ENCODE measurements at places on chromosomes 2 and 18. TPM values are rescaled to one million over a fixed set of nuclear protein-coding genes. Genes with fewer than 3 reads are reported as not detected.

The HK2 gene
- 9.2 TPM for total RNA-seq

- H3K27me3 ChIP-seq, result no peaks in the 10 kb centered on the region
- no peak for DNase-seq
- no peak overlapping the region for H3K4me3 ChIP-seq
- peaks cover 9% of the 10 kb centered on the region for H3K4me1 ChIP-seq
- no peaks in the 10 kb centered on the region for H3K36me3 ChIP-seq
Observed at GRCh38 chr2:205765151-205765550, 82.8 kb downstream of the NRP2 start.

DNA sequence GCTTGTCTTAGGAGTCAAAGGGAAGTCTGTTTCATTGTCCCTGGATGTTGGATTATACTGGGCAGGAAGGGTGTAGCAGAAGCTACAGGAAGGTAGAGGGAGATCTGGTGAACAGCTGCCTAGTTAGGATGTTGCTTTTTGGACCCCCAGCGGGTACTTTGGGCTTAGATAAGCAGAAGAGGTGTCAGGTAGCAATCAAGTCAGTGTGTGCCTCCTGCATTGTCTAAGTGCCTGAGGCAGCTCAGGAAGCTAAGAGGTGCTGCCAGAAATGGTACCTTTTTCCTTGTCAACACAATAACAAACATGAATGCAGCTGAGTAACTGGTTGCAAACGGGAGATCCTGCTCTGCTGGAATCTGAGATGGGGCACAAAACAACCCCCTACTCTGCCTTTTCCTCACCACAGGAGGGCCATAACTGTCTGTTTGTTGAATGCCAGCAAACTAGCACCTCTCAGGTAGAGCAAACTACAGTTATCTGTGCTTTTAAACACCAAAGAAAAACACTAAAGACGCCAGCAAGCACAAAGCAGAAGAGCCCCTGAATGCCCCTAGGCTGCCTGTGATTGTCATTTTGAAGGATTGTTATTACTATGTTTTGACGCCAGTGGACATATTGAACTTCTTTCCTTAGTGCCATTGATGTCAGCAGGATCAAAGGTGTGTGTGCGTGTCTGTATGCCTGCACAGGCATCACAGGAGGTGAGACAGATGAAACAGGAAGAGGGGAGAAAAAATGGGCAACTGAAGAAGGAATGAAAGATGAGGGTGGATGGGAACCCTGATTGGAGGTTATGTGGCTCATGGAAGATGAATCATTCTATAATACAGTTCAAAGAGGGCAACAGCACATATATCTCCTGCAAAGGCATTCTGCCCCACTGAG is 151.4 kb downstream of the ETAA1 start:
- H3K4me3 ChIP-seq, result no peak overlapping the region
- DNase-seq, result no peak
- no peaks in the 10 kb centered on the region for H3K4me1 ChIP-seq
- H3K27ac ChIP-seq, result no peak overlapping the region

DNA sequence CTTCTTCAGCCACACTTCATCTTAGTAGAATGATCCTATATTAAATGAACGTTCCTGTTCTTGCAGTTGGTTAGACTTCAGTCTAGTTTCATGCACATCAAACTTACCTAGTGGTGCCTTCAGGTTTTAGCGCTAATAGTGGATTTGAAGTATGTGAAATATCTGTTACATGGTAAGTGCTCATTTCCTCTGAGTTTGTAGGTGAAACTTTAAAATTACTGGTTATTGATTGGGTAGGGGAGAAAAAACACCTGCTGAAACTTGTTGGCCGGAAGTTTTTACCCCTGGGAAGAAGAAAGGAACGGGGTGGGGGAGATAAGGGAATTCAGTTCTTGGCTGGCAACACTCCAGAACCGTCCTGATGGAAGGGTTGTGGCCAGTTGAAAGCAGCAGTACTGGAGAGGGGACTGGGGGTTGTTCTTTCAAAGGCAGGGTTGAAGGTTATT is 112.8 kb downstream of the SPTBN1 start:
- H3K4me1 ChIP-seq, result peaks cover 95% of the 10 kb centered on the region
- H3K27me3 ChIP-seq, result no peaks in the 10 kb centered on the region
- peak overlapping the region; percentile 97 for H3K27ac ChIP-seq
- no peak overlapping the region for H3K4me3 ChIP-seq
- peak; percentile 55 for DNase-seq

GRCh38 chr2:216485745-216486144 is 12.9 kb upstream of the RPL37A start:
- H3K4me3 ChIP-seq, result no peak overlapping the region
- peak overlapping the region; percentile 40 for H3K27ac ChIP-seq
- H3K4me1 ChIP-seq, result no peaks in the 10 kb centered on the region
- no peak for DNase-seq
- H3K27me3 ChIP-seq, result no peaks in the 10 kb centered on the region

DNA sequence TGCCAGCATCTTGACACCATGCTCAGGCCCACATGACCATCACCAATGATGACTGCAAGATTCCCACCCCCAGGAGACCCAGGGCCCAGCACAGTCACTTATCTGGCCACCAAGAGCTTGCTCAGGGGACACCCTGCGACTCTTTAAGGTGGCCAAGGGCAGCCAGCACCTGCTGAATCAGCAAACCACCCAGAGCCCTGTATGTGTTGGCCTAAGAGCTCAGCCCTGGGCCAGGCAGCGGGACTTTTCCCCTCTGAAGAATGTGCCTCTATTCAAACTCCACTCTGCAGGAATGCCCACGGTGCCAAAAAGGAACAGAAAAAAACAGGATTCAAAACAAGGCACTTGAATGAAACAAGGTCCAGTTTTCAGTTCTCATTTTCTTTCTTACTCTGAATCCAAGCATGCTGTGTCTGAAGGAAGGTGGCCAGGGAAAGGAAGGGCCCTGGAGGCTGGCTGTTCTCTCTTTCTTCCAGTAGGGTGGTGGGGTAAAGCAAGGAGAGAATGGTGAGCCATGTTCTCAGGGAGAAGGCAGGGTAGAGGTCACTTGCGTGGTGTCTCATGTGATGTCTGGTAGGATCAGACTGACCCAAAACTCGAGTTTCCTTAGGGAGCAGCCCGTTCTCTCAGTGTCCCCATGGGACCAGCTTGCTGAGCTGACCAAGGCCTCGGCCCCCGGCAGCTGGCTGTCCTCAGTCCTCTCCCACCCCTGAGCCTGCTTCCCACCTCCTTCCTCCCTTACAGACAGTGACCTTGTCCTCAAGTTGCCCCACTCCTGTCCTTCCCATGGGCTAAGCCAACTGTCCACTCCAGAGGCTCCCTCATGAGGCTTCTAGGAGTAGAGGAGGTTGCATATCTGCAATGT is 150.0 kb downstream of the RNF152 start:
- DNase-seq, result peak; percentile 48
- no peak overlapping the region for H3K4me3 ChIP-seq
- H3K4me1 ChIP-seq, result peaks cover 10% of the 10 kb centered on the region
- H3K27ac ChIP-seq, result no peak overlapping the region

GRCh38 chr2:52794581-52794980 is 973.0 kb upstream of the CHAC2 start:
- H3K27me3 ChIP-seq, result no peaks in the 10 kb centered on the region
- DNase-seq, result no peak
- no peaks in the 10 kb centered on the region for H3K4me1 ChIP-seq

DNA sequence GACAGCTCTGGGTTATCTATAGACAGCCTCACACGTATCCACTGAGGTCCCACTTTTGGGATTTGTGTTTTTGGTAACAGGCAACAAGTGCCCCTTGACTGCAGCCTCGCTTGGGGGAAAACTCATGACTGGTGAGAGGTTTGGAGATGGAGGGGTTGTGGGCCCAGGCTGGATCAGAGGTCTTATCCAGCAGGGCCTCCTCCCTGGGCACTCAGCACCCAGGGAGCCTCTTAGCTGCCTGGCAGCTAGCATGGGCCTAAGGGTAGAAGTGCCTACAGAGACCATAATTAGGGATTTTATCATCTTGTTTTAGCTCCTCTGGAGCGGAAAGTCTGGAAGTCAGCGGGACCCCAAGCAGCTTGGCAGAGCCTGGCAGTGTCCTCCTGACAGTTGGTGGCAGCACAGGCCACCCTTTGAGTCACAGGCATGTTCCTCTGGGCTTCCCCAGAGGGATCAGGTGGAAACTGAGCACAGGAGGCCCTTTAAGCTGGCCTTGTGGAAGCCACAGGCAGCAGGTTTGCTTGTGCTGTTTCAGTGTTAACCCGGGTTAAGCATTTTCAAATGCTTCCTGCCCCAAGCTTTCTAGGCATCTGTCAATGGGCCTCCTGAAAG is 143.1 kb downstream of the KCTD1 start:
- H3K27me3 ChIP-seq, result no peaks in the 10 kb centered on the region
- H3K4me1 ChIP-seq, result no peaks in the 10 kb centered on the region
- H3K27ac ChIP-seq, result no peak overlapping the region

GRCh38 chr2:18092760-18093159 is 214.3 kb downstream of the KCNS3 start:
- no peaks in the 10 kb centered on the region for H3K27me3 ChIP-seq
- no peak for DNase-seq

GRCh38 chr18:12281861-12282260 is 26.2 kb upstream of the TUBB6 start:
- no peaks in the 10 kb centered on the region for H3K4me1 ChIP-seq
- no peaks in the 10 kb centered on the region for H3K36me3 ChIP-seq
- DNase-seq, result no peak
- H3K27ac ChIP-seq, result no peak overlapping the region
- no peak overlapping the region for H3K4me3 ChIP-seq
- no peaks in the 10 kb centered on the region for H3K27me3 ChIP-seq

- H3K27me3 ChIP-seq, result no peaks in the 10 kb centered on the region
- no peak overlapping the region for H3K27ac ChIP-seq
- H3K4me3 ChIP-seq, result no peak overlapping the region
- H3K4me1 ChIP-seq, result no peaks in the 10 kb centered on the region
- H3K36me3 ChIP-seq, result no peaks in the 10 kb centered on the region
- no peak for DNase-seq
Observed at GRCh38 chr18:27668158-27668557, 483.1 kb upstream of the CHST9 start.

DNA sequence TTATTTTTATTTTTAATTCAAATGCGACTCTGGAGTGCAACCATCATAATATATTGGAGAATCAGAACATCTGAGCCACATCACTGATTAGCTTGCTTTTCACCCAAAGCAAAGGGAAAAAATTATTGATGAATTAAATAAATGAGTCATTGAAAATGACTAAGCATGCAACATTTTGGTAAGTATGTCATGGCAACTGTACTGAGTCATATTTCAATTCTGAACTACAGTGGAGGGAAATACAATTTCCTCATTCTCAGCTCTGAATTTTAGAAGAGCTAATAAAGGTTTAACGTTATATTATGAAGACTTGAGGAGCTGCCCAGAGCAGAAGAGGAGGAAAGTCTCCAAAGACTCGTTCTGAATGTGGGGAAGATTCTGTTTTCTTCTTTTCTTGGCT is 89.6 kb upstream of the CCDC68 start:
- no peaks in the 10 kb centered on the region for H3K4me1 ChIP-seq
- H3K27ac ChIP-seq, result no peak overlapping the region
- H3K36me3 ChIP-seq, result no peaks in the 10 kb centered on the region
- no peaks in the 10 kb centered on the region for H3K27me3 ChIP-seq
- no peak for DNase-seq

GRCh38 chr2:118807668-118808428 is 39.6 kb downstream of the EN1 start:
- H3K27me3 ChIP-seq, result no peaks in the 10 kb centered on the region
- no peaks in the 10 kb centered on the region for H3K4me1 ChIP-seq
- H3K4me3 ChIP-seq, result no peak overlapping the region
- H3K36me3 ChIP-seq, result no peaks in the 10 kb centered on the region
- H3K27ac ChIP-seq, result no peak overlapping the region

- no peaks in the 10 kb centered on the region for H3K4me1 ChIP-seq
- H3K27me3 ChIP-seq, result no peaks in the 10 kb centered on the region
- no peak for DNase-seq
Observed at GRCh38 chr2:239640676-239641578, 240.1 kb upstream of the HDAC4 start.

DNA sequence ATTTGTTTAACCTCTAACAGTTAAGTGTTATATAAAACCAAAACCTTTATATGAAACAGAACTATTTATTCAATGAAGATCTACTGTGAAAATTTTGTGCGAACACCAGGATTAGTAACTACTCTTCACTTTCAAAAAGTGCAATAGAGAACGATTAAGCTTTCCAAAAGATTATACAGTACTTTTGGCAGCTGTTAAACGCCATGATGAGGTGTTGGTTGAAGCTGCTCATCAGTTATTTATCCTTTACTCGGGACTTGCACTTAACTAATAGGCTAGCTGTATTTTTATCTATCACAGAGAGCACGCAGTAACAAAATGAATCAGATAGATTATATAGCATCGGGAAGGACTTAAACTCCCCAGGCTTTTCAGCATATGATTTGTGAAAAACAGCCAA is 113.6 kb downstream of the GCA start:
- H3K27me3 ChIP-seq, result no peaks in the 10 kb centered on the region
- no peaks in the 10 kb centered on the region for H3K4me1 ChIP-seq
- no peak for DNase-seq
- no peaks in the 10 kb centered on the region for H3K36me3 ChIP-seq

DNA sequence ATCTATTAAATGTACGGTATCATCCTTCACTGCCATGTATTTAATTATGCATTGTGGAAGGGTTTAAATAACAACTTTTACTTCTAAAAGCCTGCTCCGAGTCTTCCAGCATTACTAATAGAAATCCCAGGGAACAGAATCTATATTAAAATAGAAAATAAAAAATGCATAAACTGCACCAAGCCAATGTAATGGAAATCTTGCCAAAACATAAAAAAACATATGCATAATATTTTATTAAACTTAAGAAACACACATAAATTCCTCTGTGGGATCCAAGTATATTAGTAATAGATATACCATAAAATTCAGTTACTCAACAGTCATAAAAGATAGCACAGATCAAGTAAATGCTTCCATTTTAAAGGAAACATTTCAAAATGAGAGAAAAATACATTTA is 175.6 kb downstream of the TDRD15 start:
- no peak overlapping the region for H3K27ac ChIP-seq
- DNase-seq, result no peak

GRCh38 chr2:156486147-156486546 is 50.0 kb downstream of the GPD2 start:
- no peak overlapping the region for H3K27ac ChIP-seq
- H3K4me3 ChIP-seq, result no peak overlapping the region
- no peak for DNase-seq
- H3K27me3 ChIP-seq, result no peaks in the 10 kb centered on the region
- H3K4me1 ChIP-seq, result peaks cover 14% of the 10 kb centered on the region

The KCNJ3 gene
- 0.33 TPM for total RNA-seq

GRCh38 chr2:30756051-30756719 is 51.1 kb downstream of the CAPN13 start:
- H3K4me3 ChIP-seq, result no peak overlapping the region
- no peaks in the 10 kb centered on the region for H3K27me3 ChIP-seq
- H3K4me1 ChIP-seq, result peaks cover 12% of the 10 kb centered on the region
- DNase-seq, result peak; percentile 35

The CXCR4 gene
- 10.6 TPM for total RNA-seq

Measured in body of pancreas (tissue), 4 donors.